Right renal cortex interstitium (tissue), 3 donors: ENCODE measurements at places on chromosomes 16 and 17. TPM values are rescaled to one million over a fixed set of nuclear protein-coding genes. Genes with fewer than 3 reads are reported as not detected.

Gene HOXB3
- 105 TPM for polyA plus RNA-seq

Gene ABI3
- polyA plus RNA-seq = 5.8 TPM

Gene FBXL16
- 0.96 TPM for polyA plus RNA-seq

Gene SLC38A8
- polyA plus RNA-seq = not detected

Gene DHODH
- 13.7 TPM for polyA plus RNA-seq

Gene TMEM97
- 56.9 TPM for polyA plus RNA-seq

Gene ACE
- 12.7 TPM for polyA plus RNA-seq

Gene VASN
- 40.6 TPM for polyA plus RNA-seq
